ENCODE measurements at places on chromosomes 5 and 9. TPM values are rescaled to one million over a fixed set of nuclear protein-coding genes. Genes with fewer than 3 reads are reported as not detected.

Gene ANKRD18B
- total RNA-seq, result 0.14 TPM

DNA sequence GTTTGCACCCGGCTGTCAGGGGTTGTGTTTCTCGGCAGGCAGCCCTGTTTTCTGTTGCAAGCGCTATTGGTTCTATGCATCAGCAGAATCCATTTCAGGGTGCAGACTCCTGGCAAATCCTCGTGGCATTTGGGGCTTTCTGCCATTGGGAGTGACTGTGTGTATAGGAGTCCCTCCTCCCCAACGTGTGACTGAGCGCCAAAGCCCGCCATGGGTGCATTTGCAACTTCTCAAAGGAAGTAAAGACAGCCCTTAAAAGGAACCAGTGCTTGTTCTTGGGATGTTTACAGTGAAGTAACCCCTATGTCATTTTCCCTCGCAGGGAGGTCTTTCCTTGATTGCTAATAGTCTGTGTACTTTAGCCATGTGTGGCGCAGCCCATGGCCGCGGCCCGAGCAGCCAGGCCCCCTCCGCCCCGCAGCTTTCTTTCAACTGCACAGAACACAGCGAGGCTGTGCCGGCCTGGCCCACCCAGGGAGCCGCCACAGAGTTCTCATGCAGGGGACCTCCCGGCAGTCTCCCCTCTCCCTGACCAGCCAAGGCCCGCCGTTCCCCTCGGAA is 175.6 kb downstream of the HSD17B3 start:
- no peak for DNase-seq

DNA sequence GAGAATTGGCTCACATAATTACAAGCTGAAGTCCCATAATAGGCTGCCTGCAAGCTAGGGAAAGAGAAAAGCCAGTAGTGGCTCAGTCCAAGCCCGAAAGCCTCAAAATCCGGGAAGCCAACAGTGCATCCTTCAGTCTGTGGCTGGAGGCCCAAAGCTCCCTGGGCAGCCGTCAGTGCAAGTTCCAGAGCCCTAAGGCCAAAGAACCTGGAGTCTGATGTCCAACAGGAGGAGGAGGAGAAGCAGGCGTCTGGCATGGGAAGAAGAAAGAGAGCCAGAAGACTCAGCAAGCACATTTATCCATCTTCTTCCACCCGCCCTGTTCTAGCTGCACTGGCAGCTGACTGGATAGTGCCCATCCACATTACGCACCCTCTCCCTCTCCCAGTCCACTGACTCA is 213.4 kb downstream of the GAS1 start:
- DNase-seq, result no peak

DNA sequence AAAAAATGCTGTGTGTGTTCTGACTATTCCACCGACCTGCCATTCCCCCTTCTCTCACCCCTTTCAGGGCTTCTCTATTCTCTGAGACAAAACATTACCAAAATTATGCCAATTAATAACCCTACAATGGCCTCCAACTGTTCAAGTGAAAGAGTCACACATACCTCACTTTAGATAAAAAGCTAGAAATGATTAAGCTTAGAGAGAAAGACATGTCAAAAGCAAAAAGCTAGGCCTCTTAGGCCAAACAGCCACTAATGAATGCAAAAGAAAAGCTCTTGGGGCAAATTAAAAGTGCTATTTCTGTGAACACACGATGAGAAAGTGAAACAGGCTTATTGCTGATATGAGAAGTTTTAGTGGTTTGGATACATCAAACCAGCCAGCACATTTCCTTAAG is 279.6 kb upstream of the GRAMD2B start:
- DNase-seq, result no peak

Gene SLC45A2
- total RNA-seq, result not detected

DNA sequence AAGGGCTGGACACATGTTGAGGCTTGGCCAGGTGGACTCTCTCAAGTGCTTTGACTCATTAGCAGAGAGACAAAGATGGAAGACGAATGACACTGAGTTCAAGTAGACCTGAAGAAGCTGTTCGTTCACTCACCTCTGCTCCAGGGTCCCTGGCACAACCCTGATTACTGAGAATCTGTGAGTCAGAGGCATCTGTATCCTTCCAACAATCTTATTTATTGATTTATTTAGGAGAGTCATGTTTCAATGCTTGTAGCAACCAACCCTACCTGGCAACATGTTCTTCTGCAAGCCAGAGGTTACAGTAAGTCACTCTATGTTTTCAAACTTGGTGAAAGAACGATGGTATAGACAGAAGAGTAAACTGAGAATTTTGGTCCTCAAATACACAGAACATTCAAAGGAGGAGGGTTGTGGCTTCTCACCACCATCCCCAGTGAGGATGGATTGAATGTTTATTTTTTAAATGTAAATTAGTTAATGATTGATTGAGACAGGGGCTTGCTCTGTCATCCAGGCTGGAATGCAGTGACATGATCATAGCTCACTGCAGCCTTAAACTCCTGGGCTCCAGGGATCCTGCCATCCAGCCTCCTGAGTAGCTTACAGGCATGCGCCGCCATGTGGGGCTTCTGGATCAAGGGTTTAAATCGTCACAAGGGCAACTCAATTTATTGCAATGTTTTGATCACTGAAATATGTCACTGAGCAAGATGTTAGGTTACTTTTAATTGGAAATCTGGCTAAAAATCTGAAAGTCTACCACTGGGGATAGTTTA is 55.7 kb upstream of the CARTPT start:
- no peak for DNase-seq

DNA sequence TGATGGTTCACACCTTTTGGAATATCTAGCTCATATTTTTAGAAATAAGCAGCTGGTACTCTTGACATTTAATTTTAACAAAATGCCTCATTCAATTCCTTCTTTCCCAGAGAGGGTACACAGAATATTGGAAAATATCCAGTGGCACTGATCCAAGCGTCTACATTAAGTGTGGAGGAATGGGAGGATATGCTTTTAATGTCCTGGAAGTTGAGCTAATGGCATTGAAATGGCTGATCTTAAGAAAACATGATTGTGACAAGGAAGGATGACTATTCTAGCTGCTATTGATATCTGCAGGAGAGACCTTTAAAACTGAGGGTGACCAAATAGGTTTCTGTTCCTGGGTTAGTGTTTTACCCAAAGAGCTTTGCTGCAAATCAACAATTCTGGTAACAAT is 30.0 kb downstream of the ZNF366 start:
- no peak for DNase-seq

Gene NR6A1
- total RNA-seq, result 1.2 TPM

Gene ZNF366
- not detected for total RNA-seq

GRCh38 chr5:154198611-154199230 is 8.2 kb downstream of the GALNT10 start:
- no peak for DNase-seq

Gene EPB41L4B
- total RNA-seq, result 0.74 TPM

- DNase-seq, result no peak
These were observed 955 bp downstream of the CDH6 start for GRCh38 chr5:31194468-31194813.

Gene PCA3
- total RNA-seq, result not detected

- DNase-seq, result peak; percentile 3
These were observed 40.9 kb upstream of the TNC start for GRCh38 chr9:115158661-115159481.

Gene UGCG
- total RNA-seq, result 28.9 TPM

Gene GLRA1
- not detected for total RNA-seq

GRCh38 chr5:109964136-109964535 is 274.4 kb downstream of the MAN2A1 start:
- DNase-seq, result no peak

DNA sequence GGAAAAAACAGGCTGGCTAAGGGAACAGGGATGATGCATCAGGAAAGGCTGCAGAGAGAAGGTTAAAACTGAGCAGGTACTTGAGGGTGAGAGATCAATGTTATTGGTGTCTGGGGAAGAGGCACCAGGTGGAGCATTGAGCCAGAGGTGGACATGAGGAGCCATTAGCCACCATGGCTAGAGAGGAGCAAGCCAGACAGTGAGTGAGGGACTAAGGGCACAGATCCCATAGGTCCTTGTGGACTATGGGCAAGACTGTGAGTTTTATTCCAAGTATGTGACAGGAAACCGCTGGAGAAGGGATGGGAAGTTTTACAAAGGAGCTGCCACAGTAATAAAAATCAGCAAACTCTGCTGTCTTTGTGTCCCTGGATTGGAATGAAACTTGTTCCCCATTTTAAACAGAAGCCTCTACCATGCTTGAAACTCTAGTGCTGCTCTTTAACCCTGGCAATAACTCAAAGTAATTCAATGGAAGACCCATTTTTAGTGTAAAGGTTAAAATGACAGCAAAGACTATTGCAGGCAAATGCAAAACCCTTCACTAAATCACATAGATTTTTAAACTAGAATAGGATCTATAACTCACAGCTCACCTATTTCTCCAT is 349.8 kb downstream of the ENC1 start:
- no peak for DNase-seq
